ENCODE measurements at places on chromosomes 12 and 14.

GRCh38 chr14:65019944-65020566 lies 33.4 kb downstream of the FNTB start:
- no peak for DNase-seq

- DNase-seq: no peak
These were observed at the start of gene UNC119B for GRCh38 chr12:120710031-120710804. UNC119B (plus strand) TSS chr12:120710458; CDS start chr12:120710475, 17 bp downstream.

- DNase-seq: no peak
These were observed 84.5 kb downstream of the TAOK3 start for GRCh38 chr12:118288174-118288573.

DNA sequence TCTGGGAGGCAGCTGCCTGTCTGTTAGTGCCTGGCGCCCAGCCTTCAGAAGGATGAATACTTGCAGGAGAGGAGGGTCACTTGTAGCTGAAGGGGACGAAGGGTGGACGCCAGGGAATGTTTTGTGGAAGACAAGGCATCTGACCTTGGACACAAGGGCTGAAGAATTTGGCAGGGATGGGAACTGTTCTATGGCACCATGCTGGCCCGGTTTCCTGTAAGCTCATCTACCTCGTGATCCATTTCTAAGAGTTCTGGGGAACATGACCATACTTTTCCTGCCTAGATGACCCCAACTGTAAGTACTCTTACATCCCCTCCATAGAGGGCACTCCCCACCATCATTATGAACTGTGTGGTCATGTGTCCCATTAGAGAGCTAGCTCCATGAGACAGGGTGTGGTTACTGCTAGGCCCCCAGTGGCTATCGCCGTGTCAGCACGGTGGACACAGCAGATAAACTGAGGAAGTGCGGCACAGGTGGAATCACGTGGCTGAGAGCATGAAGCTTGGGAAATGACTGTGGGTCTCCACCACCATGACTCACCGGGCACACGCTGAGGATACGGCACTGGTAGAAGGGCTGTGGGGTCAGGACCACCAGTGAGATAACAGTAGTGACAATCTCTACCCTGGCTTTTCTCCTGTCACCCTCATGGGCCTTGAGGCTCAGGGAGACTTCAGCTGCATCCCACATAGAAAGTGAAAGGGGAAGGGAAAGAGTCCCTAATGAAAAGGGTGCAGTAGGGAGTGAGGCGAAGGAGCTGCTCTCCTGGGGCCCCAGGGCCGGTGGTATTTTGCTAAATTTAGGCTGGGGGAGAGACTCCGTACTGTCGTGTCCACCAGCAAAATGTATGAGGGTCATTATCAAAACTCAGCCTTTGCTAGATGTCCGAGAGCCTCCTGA lies 252.6 kb downstream of the FOXN3 start:
- DNase-seq: no peak

GRCh38 chr14:37170237-37170636 lies 2.2 kb downstream of the SLC25A21 start:
- DNase-seq: no peak

GRCh38 chr14:88552876-88553275 lies 1.9 kb downstream of the PTPN21 start:
- no peak for DNase-seq

DNA sequence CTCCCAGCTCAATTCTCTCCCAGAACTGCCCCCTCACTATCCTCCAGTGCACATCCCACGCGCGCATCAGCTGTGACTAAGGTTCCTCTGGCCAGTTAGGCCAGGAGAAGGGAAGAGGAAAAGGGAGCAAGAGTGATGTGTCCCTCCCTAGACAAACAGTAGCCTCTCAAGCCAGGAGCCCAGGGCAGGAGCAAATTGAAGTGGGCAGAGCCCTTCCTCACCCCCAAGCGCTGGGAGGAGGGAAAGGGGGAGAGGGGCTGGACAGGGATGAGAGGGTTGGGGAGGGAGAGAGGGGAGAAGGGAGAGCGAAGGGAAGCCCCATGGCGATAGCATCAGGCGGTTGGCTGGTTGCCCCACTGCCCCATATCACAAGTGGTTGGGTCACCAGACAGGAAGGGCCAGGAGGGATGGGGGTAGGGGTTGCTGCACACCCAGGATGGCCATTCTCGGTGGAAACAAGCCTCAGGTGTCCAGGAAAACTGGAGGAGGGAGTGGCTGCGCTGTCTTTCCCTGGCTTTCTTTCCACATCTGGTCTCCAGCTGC lies 1.1 kb downstream of the CD63 start:
- DNase-seq: no peak

DNA sequence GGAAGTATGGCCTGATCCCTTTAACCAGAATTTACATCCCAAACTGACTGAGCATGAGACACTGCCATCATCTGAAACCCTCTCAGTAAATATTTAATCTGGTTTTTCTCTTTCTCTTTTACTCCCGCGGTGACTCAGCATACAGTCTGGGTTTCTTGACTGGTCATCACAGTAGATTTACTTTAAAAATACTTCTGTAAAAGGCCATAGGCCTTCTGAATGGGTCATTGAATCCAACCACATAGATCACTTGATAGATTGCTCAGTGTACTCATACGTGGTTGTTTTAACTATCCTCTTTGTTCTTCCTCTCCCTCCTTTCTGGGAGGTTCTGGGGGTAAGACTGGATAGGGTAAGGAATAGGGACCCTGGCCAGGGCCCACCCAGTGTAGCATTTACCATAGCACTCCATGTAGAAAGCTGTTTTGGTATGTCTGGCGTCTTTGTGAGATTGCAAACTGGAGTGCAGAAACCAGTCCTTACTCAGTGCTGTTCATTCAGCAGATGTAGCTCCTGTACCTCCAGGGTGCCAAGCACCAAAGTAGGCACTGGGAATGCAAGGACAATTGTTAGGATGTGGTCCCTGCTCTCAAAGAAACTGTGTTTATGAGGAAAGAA lies 165.7 kb downstream of the SRGAP1 start:
- DNase-seq: no peak

GRCh38 chr12:88931598-88931997 lies 351.3 kb upstream of the KITLG start:
- no peak for DNase-seq

GRCh38 chr12:130761537-130762318 lies 45.6 kb upstream of the RIMBP2 start:
- DNase-seq: no peak

Data from NCI-H2081 treated with DMSO at 0.1 percent for 48 hours (cell line).